Small intestine (tissue), 16 donors: ENCODE measurements at places on chromosomes 16 and 17. TPM values are rescaled to one million over a fixed set of nuclear protein-coding genes. Genes with fewer than 3 reads are reported as not detected.

Gene PIP4K2B
- polyA plus RNA-seq: 28.0 TPM

Gene SDR42E2
- 0.03 TPM for polyA plus RNA-seq

Gene BCL6B
- 5.9 TPM for polyA plus RNA-seq

Gene TSNAXIP1
- 0.80 TPM for polyA plus RNA-seq

Gene CDH11
- polyA plus RNA-seq: 1.1 TPM

Gene MYCBPAP
- polyA plus RNA-seq: 0.13 TPM

Gene TBC1D26
- not detected for polyA plus RNA-seq

Gene ZNF598
- polyA plus RNA-seq: 51.9 TPM

Gene KRTAP2-1
- not detected for polyA plus RNA-seq

Gene ZPBP2
- not detected for polyA plus RNA-seq

Gene SLC5A11
- 25.1 TPM for polyA plus RNA-seq

Gene ABCC1
- polyA plus RNA-seq: 7.4 TPM

GRCh38 chr16:27748868-27749546, 199.1 kb downstream of the KATNIP start:
- DNase-seq: peak; percentile 78

- no peak for DNase-seq
Observed at GRCh38 chr17:45313996-45314740, 2.7 kb downstream of the MAP3K14 start.

GRCh38 chr17:28874750-28875149, 19.9 kb downstream of the ERAL1 start:
- DNase-seq: peak; percentile 47

- DNase-seq: no peak
Observed at GRCh38 chr17:5788266-5788900, 204.1 kb upstream of the NLRP1 start.

DNA sequence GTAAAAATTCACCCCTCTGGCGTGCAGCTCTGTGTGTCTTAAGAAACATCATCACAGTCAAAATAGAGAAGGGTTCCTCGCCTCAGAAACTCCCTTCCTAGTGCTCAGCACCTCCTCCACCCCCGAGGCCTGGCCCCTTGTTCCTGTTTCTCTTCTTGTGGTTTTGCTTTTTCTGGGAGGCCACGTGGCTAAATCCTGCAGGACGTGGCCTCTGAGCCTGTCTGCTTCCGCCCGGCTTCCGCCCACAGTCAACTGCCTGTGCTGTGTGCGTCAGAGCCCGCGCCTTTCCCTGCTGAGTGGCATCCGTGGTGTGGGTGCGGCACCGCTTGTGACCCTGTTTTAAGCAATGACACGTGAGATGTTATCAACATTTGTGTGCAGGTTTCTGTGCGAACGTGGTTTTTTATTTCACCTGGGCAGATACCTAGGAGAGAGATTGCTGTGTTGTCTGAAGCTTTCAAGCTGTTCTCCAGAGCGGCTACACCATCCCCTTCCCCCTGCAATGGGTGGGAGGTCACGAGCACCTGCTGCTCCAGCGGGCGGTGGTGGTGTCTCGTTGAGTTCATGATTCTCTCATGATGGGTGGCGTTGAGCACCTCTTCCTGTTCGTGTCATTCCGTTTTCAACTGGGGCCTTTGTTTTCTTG, 21.7 kb downstream of the ACSF3 start:
- DNase-seq: peak; percentile 60

DNA sequence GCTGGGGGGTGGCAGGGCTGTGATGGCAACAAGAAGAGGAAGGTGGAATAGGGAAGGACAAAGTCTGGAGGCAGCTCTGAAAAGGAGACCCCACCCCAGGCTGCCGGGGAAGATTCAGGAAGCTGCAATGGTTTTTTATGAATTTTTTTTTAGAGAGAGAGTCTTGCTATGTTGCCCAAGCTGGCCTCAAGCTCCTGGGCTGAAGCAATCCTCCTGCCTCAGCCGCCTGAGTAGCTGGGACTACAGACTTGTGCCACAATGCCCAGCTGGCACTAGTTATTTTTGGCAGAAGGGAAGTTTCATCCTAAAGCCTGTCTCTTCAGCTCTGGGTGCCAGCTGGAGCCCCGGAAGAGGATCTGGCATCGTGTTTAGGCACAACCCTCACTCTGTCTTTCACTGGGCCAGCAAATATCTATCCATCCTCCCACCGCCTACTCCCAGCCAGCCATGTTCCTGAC, 1.3 kb upstream of the CES3 start:
- no peak for DNase-seq

- no peak for DNase-seq
Observed at GRCh38 chr16:86158688-86159360, 259.9 kb downstream of the IRF8 start.

DNA sequence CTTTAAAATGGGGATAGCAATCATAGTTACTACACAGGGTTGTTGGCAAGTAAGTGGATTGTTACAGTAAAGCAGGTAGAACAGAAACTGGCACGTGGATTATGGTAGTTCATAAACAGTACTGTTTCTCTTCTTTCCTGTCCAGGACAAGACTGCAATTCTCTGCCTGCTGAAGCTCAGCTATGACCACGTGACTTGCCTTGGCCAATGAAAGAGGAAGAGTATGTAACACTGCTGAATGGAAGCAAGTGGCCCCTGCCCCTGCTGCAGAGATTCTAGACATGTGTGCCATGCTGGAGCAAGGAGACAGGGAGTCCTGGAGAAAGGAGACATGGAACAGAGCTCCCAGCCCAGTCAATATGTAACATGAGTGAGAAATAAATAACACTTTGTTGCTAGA, 66.6 kb upstream of the TOX3 start:
- DNase-seq: no peak

DNA sequence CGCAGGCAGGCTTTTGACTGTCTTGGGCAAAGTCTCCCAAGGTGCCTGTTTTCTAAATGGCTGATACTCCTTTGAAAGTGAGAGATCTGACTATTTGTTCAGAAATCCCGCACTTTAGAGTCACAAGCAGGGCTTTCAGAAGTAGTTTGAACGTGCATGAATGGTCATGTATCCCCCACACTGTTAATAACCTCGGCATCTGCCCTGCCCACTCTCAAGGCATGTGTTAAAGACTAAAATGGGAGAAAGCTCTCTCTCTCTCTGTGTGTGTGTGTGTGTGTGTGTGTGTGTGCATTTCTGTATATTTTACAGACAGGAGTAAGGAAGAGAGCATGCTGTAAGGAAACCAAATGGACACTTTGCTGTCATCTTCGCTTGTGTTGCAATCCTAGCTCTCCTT, 163.7 kb downstream of the MAF start:
- DNase-seq: no peak

- no peak for DNase-seq
Observed at GRCh38 chr16:76114681-76115080, 162.5 kb upstream of the CNTNAP4 start.
